ENCODE measurements at places on chromosomes 1 and 21.

DNA sequence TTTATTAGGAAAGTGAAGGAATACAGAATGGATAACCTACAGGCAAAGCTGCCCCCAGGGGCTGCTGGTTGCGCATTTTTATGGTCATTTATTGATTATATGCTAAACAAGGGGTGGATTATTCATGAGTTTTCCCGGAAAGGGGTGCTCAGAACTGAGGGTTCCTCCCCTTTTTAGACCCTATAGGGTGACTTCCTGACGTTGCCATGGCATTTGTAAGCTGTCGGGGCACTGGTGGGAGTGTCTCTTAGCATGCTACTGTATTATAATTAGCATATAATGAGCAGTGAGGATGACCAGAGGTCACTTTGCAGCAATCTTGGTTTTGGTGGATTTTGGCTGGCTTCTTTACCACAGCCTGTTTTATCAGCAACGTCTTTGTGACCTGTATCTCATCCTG is 5.9 kb upstream of the ASAP3 start:
- DNase-seq, result no peak

DNA sequence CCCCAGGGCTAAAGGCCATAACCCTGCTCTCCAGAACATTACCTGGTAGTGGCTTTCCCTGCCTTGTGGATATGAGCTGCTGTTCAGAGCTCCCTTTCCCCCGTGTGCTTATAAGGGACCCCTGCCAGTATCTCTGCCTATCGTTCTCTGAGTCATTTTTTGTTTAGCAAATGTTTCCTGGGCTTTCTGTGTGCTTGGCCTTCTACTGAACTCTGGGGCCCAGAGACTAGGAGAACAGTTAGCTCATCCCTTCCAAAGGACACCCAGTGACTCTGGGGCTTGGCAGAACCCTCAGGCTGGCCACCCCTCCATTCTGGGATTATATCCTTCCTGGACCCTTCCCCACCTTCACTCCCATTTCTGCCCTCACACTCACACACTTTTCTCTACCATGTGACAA is 80.8 kb upstream of the POU3F1 start:
- DNase-seq, result no peak

DNA sequence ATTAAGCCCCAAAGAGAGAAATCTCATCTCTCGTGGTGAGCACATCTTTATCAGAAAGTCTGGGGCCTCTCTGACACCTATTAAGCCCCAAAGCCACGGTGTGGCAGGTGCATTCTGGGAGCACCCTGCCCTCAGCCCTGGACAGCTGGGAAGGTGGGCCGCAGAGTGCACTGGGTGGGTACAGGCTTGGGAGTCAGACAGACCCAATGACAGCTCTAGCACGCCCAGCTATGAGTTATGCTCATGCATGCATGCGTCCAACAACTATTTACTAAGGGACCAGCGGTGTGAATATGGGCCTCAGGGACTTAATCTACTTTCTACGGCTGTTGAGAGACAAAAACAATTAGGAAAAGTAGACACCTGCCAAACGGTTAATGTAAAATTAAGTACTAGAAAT is 46.6 kb downstream of the SLC66A1 start:
- DNase-seq, result no peak

GRCh38 chr1:199218065-199218464 is 579.2 kb downstream of the PTPRC start:
- DNase-seq, result no peak

DNA sequence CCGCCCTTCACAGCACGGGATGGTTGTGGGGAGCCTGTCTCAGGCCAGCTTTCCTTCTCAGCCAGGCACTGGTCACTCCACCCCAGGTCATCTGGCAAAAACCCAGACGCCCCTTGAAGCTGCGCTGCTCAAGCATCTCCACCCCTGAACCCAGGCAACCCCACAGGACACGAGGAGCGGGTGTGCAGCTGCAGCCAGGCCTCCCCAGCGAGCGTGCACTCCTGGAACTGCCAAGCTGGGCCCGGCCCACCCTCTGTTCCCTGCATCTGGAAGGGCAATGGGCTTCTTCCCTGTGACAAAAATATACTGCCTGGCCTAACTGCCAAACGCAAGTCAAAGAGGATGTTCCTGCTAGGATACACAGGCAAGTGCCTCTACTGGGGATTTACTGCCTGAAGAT is 39.7 kb downstream of the SLC66A1 start:
- DNase-seq, result no peak

DNA sequence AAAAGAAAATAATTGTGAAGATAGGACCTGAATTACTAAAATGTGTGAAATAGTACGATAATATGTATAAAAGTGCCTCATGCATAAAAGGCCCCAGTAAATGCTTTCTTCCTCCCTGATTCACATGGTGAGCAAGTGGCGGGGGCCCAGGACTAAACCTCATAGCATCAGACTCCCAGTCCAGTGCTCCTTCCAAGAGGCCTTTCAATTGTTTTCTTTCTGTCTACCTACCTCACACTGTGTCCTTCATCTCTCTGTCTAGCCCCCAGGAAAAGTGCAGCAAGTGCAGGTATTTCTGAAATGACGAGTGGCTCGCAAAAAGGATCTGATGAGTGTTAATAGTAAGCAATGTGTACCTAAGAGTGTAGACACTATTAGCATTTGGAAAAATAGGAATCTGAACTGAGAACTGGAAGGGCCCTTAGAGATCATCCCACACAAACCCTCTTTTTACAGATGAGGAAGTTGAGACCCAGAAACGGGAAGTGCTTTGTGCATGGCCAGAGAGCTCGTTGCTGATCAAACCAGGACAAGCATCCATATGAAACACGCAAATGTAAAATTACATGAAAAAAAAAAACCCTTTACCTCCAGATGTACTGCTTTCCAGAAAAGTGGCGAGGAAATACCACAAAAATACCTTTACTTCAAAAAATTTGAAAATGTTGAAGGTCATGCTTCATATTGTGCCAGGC is 118.2 kb upstream of the HOOK1 start:
- DNase-seq, result no peak

- DNase-seq, result no peak
Observed at GRCh38 chr1:53911442-53911841, 17.5 kb downstream of the DIO1 start.

- no peak for DNase-seq
Observed at GRCh38 chr1:33182401-33182841, 578 bp upstream of the TRIM62 start.

GRCh38 chr1:235703506-235703905 is 53.9 kb upstream of the GNG4 start:
- DNase-seq, result no peak

GRCh38 chr1:229986737-229987337 is 80.2 kb upstream of the GALNT2 start:
- no peak for DNase-seq

GRCh38 chr1:183565261-183565660 is 25.0 kb downstream of the NCF2 start:
- DNase-seq, result no peak

DNA sequence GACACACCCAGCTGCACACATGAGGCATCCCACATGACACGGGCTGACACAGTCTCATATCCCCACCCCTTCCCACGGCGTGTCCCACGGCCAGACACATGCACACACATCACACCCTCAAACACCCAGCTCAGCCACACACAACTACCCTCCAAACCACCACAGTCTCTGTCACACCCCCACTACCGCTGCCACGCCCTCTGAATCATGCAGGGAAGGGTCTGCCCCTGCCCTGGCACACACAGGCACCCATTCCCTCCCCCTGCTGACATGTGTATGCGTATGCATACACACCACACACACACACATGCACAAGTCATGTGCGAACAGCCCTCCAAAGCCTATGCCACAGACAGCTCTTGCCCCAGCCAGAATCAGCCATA is 22.6 kb downstream of the PODN start:
- no peak for DNase-seq

DNA sequence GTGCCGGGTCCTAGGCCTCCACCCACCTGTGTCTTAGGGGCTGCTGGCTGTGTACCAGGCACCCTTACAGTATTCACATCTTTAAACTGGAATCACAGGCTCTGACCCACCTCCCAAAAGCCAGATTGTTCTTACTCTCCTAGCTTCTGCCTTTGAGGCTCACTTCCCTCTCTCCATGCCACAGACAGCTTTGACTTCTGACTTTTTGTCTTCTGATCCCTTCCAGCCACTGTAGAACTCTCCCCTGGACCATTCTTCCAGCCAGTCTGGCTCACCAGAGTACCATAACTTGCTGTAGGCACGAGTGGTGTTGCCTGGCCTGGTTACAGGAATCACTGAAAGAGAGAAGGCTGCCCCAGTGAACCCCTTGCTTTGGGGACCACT is 58.1 kb upstream of the STUM start:
- no peak for DNase-seq

DNA sequence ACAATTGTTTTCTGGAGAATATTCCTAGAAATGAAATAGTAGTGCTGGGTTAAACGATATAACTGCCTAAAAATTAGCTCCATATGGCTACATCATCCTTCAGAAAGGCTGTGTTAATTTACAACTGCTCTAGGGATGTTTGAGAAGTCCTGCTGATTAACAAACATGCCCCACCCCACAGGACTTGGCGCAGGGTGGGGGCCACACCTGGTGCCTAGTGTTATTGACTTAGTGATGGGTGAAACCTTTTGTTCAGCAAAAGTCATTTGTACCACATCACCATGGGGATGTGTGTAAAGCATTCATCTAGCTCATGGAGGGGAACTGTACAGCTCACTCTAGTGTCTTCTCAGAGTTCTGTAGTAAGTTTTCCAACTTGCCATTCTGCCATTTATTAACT is 492.8 kb downstream of the CAMTA1 start:
- no peak for DNase-seq

GRCh38 chr1:1732381-1732780 is 8.2 kb upstream of the CDK11A start:
- DNase-seq, result no peak

GRCh38 chr1:6446665-6447015 is 19.3 kb downstream of the TNFRSF25 start:
- DNase-seq, result no peak

DNA sequence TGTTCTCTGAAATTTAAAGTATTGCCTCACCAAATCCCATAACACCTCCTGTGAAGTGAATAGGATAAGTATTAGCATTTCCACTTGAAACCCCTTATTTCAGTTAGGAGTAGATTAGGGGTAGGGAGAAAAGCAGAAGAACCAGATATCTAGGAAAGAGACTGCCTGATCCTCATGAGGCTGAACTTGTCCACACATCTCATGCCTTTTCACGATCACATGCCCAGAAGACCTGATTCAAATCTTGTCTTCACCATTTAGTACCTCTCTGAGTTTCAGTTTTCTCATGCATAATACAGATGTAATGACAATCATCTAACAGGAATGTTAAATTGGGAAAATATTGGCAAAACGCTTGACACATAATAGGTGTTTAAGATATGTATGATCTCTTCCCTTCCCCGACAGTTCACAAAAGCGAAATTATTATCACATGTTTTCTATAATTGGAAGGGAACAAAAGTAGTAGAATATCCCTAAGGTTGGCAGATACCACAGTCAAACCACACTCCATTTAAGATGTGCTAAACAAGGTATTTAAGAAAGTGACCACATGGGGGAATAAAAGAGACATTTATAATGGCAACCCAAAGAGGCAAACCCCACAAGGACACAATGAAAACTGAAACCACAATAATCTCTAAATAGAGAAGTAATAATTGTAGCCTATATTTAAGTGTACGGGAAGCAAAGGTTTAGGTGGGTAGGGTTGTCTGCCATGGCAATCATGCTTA is 25.2 kb downstream of the GFI1 start:
- no peak for DNase-seq

- DNase-seq, result no peak
Observed at GRCh38 chr1:55321942-55322341, 106.8 kb upstream of the USP24 start.

GRCh38 chr21:35275776-35276175 is 226.7 kb upstream of the RUNX1 start:
- no peak for DNase-seq

- DNase-seq, result no peak
Observed at GRCh38 chr1:55375617-55376258, 160.6 kb upstream of the USP24 start.

- DNase-seq, result no peak
Observed at GRCh38 chr1:221832617-221833016, 90.7 kb upstream of the DUSP10 start.

Data from stimulated activated CD4-positive, alpha-beta T cell treated with anti-CD3 and anti-CD28 coated beads, Interleukin-15, amount 100 ng/mL, for 1 hour (primary cell).